ACHN (cell line): ENCODE measurements at places on chromosomes 12 and 14.

DNA sequence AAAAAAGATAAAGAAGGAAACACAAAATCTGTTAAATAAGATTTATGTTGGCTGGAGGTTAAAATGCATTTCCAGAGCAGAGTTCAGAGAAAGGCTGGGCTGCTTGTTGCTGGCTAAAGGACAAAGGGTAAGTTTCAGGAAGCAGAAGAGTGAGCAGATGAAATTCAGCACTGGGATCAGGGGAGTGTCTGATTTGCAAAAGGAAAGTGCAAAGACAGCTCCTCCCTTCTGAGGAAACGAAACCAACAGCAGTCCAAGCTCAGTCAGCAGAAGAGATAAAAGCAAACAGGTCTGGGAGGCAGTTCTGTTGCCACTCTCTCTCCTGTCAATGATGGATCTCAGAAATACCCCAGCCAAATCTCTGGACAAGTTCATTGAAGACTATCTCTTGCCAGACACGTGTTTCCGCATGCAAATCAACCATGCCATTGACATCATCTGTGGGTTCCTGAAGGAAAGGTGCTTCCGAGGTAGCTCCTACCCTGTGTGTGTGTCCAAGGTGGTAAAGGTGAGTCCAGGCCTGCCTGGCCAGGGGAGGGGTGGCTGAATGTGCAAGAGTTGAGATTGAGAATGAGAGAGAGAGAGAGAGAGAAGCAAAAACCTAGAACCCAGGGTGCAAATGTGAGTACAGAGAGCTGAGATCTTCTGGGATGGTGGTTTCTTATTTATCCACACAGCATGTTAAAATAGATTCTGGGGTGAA lies at the start of gene OAS1:
TSS of gene OAS1 (plus strand) at position 251 of the 703 bp plus-strand sequence. CDS start at position 329, 78 bp downstream.
- peak; percentile 89 for DNase-seq

- peak; percentile 89 for DNase-seq
Measured at GRCh38 chr12:124388679-124389137, 93.8 kb downstream of the RFLNA start.

GRCh38 chr12:12645485-12645884 lies 33.8 kb downstream of the CREBL2 start:
- DNase-seq = peak; percentile 56

GRCh38 chr12:54840244-54840865 lies 14.0 kb upstream of the MUCL1 start:
- DNase-seq = no peak

DNA sequence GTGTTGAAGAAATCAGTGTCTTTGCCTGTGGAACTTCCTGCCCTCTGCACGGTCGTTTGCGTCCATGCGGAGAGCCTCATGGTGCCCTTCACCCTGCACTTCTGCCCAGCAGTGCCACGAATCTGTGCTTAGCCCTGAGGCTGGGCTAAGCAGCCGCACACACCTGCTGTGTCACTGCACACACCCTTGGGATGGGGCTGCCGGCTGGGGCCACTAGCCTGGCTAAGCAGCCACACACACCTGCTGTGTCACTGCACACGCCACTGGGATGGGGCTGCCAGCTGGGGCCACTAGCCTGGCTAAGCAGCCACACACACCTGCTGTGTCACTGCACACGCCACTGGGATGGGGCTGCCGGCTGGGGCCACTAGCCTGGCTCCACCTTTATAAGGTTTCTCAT lies 188.5 kb downstream of the KIF26A start:
- no peak for DNase-seq

DNA sequence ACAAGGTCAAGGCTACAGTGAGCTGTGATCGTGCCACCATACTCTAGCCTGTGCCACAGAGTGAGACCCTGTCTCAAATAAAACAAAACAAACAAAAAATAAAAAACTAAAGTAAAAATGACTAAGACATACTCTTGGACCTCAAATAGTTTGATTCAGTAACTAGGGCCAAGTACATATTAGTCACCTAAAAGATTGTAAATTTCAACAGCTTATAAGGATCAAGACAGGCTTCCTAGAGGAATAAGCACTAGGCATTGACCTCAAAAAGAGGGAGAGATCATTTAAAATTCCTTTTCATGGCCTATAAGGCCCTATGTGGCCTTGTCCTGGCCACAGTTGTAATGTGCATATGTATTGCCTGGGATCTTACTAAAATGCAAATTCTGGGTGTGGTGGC lies 46.0 kb upstream of the CHST11 start:
- no peak for DNase-seq

- no peak for DNase-seq
Measured at GRCh38 chr12:104083769-104084475, 19.6 kb downstream of the HCFC2 start.

- no peak for DNase-seq
Measured at GRCh38 chr12:23906329-23906728, 43.1 kb downstream of the SOX5 start.

GRCh38 chr12:64124511-64125197 lies 97.4 kb downstream of the KICS2 start:
- no peak for DNase-seq

DNA sequence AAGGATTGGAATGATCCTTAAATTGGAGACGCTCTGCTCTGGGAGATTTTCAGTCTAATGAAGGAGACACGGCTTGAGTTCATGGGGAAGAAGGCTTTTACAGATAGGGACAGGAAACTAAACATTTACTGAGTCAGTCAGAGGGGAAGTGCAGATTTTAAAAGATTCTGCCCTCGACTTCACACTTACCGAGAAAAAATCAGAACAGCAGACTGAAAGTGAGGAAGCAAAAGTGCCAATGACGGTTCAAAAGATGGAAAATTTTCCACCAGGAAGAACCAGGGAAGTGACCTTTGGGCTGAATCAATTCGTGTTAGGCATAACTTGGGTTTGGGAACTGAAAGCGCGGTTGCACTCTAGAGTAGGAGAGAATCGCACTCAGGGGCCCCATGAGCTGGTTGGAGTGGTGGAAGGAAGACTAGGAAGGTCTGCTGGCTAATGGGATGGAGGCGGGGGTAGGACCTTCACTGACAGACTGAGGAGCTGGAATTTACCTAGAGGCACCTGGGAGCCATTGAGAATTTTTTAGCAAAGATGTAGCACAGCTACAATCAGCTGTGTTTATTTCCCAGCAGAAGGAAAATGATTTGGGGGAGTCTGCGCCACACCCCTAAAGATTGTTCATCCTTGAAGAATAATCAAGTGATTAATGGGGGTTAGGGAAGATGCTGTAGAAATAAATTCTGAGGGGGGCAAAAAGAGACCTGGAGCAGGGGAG lies 1.2 kb downstream of the KCNK13 start:
- DNase-seq = no peak

- peak; percentile 21 for DNase-seq
Measured at GRCh38 chr12:16564675-16565074, 41.3 kb downstream of the LMO3 start.
